IMR-90 (cell line): ENCODE measurements at places on chromosomes 11 and 22. TPM values are rescaled to one million over a fixed set of nuclear protein-coding genes. Genes with fewer than 3 reads are reported as not detected.

Gene CRYAB
- total RNA-seq = 3.9 and 6.5 TPM in 2 replicates

Gene CREB3L1
- 8.1 and 10.0 TPM in 2 replicates for total RNA-seq

Gene SLN
- total RNA-seq = not detected in 2 replicates

Gene HOATZ
- total RNA-seq = not detected in 2 replicates

Gene PHETA2
- total RNA-seq = 6.1 and 6.5 TPM in 2 replicates

Gene GNG3
- total RNA-seq = not detected in 2 replicates

Gene CCDC81
- 5.6 and 6.5 TPM in 2 replicates for total RNA-seq

Gene SLC35E4
- 6.8 and 6.9 TPM in 2 replicates for total RNA-seq

Gene PVALB
- not detected in 2 replicates for total RNA-seq
